ENCODE measurements at places on chromosomes 1 and 21.

DNA sequence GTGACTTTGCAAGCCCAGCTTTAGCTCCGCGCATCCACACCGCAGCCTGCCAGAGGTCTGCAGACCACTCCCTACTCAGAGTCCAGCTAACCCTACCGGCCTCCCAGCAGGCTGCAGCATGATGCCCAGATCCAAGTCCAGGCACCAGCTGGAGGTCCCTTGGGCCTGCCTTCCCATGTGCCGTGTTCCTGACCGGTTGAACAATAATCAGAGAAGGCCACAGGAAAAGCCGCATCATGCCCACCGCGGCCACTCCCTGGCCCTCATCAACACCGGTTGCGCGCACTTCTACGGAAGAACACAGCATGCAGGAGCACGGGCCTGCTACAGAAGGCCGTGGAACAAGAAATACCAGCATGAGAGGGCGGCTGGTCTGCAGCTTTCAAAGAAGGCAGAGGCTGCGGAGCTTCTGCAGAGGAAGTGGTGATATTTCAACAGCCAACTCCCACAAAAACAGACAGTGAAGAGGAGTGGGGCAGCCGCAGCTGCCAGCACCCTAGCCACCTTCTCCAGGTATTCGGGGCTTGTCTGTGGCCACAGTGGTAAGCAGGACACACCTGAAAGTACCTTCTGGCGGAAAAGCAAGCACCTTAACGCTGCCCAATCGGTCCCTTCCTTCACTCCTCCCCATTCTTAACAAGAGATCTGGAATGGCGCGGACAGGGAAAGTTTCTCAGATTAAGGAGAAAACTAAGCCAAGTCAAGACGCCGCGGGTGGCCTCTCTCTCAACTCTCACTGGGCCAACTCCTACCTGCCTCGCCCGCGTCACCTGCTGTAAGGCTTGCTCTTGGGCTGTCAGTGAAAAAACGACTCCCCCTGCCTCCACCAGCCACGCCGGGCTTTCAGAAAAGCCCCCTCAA lies 1.5 kb downstream of the PGBD5 start:
- DNase-seq = peak; percentile 69

DNA sequence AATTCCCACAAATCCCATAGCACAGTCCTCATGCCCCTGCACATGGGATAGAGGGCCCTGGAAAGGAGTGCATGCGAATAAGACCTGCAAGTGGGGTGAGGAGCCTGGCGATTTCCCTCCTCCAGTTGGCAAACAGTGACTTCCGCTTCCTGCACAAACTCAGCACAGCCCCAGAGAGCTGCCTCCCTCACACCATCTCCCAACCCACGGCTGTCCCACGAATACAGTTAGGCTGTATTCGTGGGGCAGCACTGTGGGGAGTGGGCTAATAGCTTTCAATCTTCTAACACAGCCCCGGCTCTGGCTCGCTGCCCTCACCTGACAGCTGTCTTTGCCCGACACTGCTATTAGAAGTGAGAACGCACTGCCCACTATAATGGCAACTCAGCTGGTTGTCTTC lies 28.2 kb upstream of the CNTN2 start:
- DNase-seq = no peak

DNA sequence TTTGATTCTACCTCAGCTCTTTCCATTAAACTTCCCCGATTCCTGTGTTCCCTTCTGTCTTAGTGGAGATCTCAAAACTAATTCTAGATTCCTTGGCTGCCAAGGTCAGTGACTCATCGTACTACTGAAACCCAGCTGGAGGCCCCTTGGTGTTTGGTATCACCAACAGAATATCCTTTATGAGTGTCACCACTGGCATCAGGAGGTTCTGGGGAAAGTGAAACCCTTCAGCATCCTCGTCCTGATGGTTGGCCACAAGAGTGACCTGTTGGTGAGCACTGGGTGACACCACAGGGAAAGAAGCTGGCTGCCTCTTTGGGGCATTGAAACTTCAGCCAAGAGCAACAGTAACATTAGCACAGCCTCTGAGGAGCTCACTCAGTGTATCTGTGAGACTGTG lies 9.6 kb downstream of the RAB42 start:
- DNase-seq = no peak

DNA sequence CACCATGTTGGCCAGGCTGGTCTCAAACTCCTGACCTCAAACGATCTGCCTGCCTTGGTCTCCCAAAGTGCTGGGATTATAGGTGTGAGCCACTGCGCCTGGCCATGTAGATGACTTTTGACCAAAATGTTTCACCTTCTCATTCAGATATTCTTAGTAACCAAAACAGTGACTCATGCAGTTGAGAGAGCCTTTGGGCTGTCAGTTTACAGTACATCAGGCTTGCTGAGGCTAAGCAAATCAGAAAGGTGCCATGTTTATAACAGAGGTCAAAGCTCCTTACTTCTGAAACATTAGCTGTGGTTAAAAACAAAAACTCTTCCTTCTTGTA lies 21.0 kb downstream of the CNIH4 start:
- DNase-seq = no peak

DNA sequence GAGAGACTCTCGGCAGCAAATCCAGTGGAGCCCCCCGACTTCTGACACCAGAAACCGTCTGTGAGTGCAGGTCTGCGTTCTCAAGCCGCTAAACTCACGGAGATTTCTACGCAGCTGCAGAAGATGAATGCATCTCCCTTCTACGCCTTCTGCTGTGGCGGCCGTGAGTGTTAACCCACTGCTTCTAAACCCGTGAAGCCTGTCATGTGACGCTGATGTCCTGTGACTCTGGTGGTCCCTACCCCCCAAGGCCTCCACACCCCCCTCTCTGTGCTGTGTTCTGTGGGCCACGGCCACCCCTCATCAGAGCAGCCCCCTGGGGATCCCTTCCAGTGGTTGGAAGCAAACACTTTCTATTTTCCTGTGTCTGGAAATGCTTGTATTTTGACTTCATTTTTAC lies 33.9 kb upstream of the COL18A1 start:
- DNase-seq = no peak

DNA sequence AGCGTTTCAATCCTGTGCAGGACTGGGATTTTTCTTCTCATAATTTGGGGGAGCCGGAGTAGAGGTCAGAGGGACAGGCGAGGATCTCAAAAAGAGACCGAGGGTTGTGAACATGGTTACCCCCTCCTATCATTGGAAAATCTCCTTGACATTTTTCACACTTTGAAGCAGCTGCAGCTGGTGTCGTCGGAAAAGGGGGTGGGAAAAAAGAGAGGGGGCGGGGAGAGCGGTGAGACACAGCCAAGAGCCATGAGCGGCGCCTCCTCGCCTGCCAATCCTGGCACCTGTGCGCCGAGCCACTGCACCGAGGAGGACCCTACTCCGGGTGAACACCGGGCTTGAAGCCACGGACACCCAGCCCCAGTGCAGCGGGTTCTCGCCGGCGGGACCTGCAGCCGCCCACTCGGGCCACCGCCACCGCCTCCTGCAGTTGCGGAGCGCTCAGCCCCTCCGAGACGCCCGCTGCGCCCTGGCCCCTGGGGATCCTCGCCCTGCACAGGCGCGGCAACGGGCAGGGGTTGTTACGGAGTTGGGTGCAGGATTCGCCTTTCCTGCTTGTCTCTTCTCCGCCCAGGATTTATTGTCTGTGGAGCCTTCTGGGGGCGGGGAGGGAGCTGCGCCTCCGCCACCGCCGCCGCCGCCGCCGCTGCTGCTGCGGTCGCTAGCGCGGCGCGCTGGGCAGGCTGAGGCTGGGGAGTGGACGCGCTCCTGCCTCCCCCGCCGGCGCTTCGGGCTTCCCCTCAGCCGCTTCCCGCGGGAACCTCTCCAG lies at the start of gene LRRC7:
LRRC7 (plus strand) TSS at position 271 of the 769 bp plus-strand sequence. CDS start 718 bp downstream, outside the sequence.
- no peak for DNase-seq

DNA sequence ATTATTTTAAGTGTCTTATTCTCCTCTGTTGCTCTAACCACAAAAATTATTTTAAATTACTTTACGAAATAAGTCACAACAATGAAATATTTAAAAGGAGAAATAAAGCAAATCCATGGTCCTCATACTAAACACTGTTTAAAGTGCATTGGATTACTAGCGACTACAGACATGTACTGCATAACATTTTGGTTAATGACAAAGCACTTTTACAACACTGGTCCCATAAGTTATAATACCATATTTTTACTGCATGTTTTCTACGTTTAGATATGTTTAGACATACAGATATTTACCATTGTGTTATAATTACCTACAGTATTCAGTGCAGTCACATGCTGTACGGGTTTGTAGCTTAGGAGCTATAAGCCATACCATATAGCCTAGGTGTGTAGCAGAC lies 30.2 kb downstream of the VAMP4 start:
- no peak for DNase-seq

GRCh38 chr1:163477276-163477830 lies 155.6 kb downstream of the NUF2 start:
- DNase-seq = no peak

DNA sequence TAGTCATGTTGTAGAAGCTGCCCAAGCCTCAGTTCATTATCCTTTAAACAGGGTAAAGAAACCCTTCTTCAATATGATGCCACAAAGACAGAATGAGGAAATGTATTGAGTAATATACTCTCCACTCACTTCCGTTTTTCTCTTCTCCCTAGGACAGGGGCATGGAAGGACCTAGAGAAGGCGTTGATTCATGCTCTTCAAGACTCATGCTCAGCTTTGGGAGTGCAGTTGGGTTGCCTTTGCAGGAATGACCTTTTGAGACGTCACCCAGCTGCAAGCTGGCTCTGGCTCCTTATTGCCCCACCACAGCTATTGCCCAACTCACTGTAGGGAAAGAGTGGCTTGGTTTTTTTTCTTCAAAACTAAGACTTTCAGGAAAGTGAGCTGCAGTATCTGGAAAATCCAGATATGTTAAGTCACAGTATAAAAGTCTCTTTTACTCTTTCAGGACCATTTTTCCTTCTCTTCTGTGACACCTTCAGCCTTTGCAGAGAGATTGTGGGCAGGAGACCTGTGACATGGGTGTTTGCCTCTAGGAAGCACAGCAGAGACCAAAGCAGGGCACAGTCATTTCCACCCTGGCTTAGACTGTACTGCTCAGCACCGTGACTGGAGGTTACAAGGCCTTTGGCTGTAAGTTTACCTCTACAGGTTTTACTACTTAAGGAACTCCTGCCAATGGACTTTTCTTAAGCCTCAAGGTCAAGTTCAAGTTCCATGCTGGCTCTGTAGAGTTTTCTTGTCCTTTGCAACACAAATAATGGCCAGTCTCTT lies 39.5 kb downstream of the XCL2 start:
- DNase-seq = no peak

DNA sequence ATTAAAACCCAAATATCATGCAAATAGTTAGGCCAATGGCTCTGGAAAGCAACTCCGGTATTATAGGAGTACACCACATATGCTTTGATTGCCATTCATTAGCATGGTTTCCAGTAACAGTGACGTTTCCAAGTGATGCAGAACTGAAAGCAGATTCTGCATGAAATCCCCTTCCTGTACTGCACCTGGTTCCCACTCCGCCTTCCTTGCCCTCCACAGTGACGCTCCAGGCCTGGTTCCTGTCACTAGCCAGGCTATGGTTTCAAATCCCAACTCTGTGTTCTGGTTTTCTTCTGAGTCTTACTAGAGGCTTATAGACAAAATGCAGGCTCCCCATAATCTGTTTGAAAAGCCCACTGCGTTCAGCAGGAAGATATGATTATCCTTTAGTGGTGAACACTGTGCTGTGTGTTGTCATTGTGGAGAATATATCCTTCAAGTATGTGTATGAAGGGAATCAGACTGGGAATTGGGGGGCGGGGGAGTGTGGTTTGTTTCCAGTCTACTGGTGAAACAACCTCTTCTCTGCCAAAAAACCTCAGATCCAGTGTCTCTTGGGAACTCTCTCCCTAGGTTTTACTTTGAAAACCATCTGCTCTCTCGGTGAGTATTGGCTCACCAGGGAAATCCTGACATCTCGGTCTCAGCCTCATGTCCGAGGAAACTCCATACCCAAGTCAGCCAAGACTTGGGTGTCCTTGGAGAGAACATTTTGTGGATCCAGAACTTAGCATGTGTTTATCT lies 78.7 kb downstream of the TYW3 start:
- no peak for DNase-seq

DNA sequence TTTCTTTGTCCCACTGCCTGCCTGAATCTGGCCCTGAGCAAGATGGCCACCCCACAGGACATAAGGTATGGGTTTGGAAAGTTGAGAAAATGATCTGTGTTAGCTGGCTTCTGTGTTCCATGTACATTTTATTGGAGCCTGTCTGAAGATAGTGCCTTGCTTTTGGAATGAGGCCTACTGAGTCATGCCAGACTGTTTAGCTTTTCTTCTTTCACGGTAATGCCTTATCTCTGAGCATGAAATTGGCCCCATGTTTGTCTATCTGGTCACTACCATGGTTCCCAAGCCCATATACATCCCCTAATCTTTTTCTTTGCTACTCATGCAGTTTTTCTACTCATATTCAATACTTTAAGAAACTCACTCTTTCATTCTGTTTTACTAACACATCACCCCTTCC lies 85.1 kb upstream of the LMO4 start:
- no peak for DNase-seq

DNA sequence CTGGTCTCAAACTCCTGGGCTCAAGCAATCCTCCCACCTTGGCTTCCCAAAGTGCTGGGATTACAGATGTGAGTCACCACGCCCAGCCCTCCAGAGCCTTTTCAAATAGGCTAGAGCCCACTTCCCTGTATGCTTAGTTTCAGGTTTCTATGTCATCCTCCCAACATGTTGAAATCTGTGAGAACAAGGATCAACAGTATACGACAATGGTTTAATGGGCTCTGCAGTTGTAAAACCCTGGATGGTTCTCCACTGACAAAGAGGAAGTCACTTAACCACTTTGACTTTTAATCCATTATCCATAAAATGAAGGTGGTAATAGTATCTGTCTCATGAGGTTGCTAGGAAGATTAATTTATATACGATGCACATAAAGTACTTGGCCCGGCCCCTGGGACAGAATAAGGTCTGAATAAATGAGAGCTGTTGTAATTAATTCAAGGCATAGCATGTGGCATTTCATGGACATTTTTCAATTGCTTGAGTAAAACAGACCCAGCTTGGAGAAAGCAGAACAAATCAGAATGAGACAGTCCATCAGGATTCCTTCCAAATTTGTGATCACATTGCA lies 113.9 kb upstream of the ZNF648 start:
- no peak for DNase-seq

GRCh38 chr21:43994646-43995045 lies 17.5 kb upstream of the TRAPPC10 start:
- no peak for DNase-seq

Measured in vagina (tissue), 2 donors.